Hypothalamus (tissue), 51 donors: ENCODE measurements at places on chromosomes 5 and 9.
A peak's percentile ranks its signal among the peaks of the same experiment; 100 is the strongest.

DNA sequence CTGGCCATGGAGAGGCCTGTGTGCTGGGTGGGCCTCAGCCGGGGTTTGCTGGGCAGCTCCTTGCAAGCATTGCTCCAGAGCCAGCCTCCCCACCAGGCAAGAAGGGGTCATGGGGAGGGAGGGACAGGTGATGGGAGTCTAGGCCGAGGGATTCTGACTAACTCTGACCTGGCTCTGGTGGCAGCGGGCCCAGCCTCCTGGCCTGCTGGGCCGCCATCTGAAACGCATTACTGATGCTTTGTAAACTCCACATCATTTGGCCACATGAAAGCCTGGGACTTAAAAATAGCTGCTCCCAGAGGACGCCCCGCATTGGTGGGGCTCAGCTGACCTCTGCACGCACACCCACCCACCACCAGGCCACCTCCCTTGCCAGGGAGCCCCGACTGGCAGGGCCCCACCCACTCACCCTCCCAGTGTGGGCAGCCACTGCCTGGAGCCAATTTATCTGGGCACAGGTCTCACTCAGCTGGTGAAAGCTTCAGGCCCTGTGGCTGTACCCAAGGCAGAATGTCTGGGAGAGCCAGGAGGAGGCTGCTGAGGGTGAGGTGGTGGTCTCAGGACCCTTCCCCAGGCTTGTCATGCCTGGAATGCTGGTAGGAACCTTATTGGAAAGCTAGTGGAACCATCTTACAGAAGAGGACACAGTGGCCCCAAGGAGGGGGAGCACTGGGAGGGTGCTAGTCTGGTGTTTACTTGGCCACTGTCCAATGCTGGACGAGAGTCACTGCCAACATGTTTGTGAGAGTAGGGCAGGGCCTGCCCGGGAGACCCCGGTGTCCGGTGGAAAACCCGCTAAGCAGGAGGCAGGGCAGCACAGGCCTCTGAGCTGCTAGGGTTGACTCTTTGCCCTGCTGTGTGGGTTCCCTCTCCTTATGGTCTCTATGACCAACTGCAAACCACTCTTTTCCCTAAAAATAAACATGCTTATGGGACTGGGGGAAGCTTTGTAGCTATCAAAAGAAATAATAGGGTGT lies 10.8 kb downstream of the TCF7 start:
- DNase-seq = peak; percentile 60

GRCh38 chr5:57325678-57326397 lies 152.0 kb downstream of the GPBP1 start:
- DNase-seq = no peak

DNA sequence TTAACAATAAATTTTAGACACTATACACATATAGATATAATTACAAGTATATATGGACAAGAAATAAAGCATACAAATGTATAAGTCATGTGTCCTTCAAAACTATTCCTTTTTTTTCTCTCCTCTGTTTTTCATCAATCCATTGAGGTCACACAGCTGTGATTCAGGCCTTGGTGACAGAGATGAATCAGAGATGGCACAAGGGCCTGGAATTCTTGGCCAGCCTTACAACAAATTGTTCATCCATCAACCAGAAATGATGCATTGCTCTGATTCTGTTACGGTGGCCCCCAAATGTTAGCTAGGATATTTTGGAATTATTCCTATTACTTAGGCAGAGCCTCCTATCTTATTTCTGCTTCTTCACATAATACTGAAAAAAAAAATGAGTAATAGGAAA lies 108.7 kb upstream of the MPDZ start:
- DNase-seq = no peak

- no peak for DNase-seq
Measured at GRCh38 chr5:17443333-17444130, 54.5 kb upstream of the TAF11L2 start.

DNA sequence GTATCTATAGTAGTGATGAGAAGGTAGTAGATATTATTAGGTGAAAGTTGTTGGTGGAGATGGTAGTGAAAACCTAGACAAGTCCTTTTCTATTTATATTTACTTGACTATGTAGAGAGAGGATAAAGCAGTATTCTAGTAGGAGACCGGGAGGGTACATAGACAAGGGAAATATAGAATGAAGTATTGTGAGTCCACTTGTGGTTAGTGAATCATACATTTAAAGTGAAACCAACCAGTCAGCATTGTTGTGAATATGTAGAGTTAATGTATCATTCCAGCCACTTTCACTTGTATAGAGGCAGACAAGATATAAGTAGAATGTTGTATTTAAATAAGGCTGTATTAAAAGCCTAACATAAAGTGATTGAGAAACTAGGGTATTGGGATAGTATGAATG lies 1711.3 kb upstream of the ACO1 start:
- no peak for DNase-seq

- DNase-seq = no peak
Measured at GRCh38 chr5:393846-394275, 49.1 kb upstream of the EXOC3 start.

DNA sequence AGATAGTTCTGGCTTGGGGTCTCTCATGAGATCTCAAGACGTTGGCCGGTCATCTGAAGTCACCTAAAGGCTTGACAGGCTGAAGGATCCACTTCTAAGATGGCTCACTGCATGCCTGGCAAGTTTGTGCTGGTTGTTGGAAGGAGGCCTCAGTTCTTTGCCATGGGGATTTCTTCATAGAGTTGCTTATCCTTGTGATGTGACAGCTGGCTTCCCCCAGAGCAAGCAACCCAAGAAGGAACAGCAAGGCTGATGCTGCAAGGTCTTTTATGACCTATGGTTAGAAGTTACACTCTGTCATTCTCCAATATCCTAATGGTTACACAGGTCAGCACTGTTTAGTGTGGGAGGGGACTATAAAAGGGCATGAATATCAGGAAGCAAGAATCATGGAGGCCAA lies 20.7 kb upstream of the GRPEL2 start:
- no peak for DNase-seq

DNA sequence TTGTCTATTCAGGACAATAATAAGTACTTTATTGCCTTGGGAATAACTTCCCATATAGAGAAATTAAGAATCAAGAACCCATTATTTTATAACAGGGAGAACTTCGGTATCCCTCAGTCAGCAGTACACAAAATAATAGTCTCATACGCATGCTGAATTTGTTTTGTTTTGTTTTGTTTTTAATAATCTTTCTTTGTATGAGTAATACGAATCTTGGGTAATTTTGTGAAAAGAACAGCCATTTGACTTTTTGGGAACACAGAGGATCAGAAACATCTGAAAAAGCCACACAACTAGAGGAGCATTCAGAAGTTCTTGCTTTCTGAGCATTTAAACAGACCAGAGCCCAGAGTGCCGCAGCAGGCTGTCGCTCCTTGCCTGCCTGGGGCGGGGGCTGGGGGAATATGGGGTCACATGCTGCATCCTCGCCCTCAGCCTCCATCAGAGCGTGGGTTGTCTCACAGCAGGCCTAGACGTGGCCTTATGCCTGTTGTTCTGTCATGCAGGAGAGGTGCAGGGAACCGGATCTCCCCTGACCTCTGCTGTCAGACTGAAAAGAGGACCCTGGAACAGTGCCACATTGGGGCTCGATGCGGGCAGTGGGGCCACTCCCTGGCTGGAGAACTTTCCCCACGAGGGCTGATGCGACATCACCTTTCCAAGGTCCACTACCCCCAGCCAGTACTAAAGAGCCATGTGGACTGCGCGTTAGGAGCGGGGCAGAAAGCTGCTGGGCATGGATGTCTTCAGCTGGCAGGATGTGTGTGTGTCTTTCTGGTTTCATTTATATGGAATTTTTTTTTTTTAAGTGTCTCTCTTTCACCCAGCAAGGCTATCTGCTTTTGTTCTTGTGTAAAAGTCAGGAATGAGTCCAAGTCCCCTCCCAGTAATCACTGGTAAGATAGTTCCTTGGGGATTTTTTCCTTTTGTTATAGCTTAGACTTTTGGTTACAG lies 133.4 kb upstream of the OTULINL start:
- DNase-seq = no peak

DNA sequence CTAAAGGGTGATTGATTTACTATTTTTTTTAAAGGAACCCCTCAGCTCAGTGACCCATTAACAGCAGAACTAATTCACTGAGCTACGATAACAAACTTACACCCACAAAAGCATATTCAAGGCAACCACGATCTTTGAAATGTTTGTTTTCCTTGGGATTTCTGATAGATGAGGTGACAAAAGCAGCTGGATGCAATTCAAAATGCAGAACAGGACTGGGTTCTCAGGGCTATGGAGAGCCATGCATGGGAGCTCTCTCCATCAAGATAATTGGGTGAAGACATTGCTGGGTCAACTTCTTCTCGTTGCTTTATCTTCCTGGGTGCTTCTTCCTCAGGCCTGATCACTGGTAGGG lies 60.1 kb downstream of the PAPPA start:
- no peak for DNase-seq

DNA sequence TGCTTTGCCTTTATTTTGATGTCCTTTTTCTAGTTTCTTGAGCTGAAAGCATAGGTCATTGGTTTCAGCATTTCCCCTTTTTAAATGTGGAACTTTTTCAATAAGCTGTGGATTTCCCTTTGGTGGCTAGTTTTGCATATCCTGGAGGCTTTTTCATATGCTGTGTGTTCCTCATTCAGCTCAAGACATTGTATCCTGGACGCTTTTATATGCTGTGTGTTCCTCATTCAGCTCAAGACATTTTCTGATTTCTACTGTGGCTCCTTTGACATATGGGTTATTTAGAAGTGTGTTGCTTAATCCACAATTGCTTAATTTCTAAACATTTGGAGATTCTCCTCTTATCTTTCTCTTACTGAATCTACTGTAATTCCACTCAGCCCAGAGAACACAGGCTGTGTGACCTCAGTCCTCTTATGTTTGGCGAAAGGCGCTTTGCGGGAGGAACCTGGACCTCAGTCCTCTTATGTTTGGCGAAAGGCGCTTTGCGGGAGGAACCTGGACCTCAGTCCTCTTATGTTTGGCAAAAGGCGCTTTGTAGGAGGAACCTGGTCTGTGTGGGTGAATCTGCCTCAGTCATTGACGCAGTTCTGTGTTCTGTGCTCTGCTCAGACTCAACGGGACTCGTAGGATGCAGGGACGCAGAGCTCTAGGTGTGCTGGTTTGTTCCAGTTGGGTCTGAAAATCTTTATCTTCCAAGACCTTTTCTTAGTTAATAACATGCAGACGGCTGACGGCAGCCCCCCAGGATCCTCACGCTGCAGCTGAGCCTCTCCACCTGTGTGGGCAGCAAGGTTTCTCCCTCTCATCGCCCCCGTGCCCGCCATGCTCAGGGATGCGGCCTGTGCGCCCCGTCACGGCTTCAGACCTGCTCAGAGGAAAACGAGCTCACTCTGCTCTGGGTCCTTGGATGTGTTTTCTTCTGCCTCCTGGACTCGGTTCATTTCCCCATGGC lies 6.0 kb upstream of the SLC9A3 start:
- DNase-seq = no peak

DNA sequence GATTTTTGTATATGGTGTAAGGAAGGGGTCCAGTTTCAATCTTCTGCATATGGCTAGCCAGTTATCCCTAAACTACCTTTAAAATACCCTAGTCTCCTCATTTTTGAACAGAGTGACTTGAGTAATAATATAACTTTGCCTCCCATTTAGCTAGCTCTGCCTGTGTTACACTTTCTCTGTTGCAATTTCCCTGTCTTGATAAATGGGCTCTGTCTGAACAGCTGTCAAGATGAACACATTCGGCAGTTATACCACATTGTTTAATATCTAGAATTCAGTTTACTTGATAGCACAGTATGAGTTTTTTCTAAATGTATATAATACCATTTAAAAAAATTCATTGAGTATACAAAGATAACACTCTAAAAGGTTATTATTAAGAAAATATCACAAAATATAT lies 562.9 kb upstream of the FTMT start:
- no peak for DNase-seq

GRCh38 chr5:114101153-114101552 lies 260.7 kb upstream of the KCNN2 start:
- DNase-seq = no peak
